Astrocyte of the cerebellum (primary cell): ENCODE measurements at places on chromosomes 1 and 21.
A peak's percentile ranks its signal among the peaks of the same experiment; 100 is the strongest.

- DNase-seq: no peak
Measured at GRCh38 chr1:21490774-21491487, 18.3 kb upstream of the ALPL start.

DNA sequence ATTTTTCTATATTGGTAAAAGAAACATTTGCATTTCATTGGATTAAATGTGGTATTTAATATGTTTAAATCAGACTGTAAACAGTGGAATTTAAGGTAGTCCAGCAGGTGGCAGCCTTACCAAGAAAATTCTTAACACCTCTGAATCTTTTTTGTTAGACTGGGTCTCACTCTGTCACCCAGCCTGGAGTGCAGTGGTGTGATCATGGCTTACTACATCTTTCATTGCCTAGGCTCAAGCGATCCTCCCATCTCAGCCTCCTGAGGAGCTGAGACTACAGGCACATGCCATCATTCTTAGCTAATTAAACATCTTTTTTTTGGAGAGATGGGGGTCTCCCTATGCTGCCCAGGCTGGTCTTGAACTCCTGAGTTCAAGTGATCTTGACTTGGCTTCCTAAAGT is 98.8 kb downstream of the RABGAP1L start:
- DNase-seq: peak; percentile 45

DNA sequence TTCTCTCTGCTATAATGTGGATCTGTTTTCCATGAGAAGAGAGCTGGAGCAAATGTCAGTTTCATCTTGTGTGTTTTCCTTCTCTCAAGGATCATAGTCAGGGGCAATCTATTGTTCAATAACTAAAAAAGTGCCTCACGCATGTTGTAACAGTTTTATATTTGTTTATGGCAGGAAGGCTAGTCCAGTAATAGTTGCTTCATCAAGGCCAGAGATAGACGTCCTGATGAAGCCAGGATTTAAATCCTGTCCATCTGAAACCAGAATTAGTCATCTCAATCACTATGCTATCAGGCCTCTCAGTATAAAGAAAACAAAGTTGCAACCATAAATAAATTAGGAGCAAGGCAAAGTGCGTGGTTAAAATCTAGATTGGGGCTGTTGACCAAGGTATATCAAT is 30.2 kb upstream of the DUSP10 start:
- no peak for DNase-seq

GRCh38 chr1:31483012-31483946 is 70.3 kb downstream of the SERINC2 start:
- peak; percentile 28 for DNase-seq

DNA sequence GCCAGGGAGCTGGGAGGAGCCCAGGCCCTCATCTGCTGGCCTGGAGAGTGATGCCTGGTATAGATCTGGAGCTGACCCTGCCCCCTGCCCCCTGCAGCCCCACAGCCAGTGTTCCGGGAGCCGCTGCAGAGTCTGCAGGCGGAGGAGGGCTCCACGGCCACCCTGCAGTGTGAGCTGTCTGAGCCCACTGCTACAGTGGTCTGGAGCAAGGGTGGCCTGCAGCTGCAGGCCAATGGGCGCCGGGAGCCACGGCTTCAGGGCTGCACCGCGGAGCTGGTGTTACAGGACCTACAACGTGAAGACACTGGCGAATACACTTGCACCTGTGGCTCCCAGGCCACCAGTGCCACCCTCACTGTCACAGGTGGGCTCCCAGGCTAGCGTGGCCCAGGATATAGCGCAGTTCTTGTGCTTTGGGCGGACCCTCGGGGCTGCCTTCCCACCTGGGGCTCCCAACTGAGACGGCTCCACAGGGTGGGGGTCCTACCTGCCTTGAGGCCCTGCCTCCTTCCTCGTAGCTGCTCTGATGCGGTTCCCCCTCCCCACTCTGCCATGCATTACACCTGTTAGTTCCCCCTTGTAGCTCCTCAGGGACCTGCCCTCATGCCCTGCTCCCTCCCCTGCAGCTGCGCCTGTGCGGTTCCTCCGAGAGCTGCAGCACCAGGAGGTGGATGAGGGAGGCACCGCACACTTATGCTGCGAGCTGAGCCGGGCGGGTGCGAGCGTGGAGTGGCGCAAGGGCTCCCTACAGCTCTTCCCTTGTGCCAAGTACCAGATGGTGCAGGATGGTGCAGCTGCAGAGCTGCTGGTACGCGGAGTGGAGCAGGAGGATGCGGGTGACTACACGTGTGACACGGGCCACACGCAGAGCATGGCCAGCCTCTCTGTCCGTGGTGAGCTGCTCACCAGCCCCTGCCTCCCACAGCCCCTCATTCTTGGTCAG is 98.7 kb downstream of the OBSCN start:
- no peak for DNase-seq

DNA sequence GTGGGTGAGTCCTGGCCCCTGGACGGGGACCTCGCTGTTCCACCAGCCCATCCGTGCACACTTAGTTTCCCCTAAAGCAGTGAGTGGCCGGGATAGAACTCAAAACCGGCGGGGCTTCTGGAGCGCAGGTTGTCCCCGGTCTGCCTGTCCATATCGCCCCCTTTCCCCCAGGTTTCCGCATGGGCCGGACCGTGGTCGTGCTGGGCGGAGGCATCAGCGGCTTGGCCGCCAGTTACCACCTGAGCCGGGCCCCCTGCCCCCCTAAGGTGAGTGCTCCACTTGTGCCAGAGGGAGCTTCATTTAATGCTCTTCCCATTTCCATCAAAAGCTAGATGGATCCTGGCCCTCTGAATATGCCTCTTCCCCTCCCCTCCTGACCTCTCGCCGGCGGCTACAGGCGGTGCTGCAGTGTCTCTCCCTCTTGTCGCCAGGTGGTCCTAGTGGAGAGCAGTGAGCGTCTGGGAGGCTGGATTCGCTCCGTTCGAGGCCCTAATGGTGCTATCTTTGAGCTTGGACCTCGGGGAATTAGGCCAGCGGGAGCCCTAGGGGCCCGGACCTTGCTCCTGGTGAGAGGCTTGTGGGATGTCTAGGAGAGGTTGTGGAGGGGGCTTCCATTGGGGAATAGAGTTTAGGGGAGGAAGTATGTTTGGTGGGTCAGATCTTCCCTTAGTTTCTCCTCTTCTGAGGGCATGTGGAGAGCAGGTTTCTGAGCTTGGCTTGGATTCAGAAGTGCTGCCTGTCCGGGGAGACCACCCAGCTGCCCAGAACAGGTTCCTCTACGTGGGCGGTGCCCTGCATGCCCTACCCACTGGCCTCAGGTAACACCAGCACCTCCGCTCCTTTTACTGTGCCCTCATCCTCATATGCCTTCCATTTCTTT is 683 bp downstream of the PPOX start:
- DNase-seq: no peak

DNA sequence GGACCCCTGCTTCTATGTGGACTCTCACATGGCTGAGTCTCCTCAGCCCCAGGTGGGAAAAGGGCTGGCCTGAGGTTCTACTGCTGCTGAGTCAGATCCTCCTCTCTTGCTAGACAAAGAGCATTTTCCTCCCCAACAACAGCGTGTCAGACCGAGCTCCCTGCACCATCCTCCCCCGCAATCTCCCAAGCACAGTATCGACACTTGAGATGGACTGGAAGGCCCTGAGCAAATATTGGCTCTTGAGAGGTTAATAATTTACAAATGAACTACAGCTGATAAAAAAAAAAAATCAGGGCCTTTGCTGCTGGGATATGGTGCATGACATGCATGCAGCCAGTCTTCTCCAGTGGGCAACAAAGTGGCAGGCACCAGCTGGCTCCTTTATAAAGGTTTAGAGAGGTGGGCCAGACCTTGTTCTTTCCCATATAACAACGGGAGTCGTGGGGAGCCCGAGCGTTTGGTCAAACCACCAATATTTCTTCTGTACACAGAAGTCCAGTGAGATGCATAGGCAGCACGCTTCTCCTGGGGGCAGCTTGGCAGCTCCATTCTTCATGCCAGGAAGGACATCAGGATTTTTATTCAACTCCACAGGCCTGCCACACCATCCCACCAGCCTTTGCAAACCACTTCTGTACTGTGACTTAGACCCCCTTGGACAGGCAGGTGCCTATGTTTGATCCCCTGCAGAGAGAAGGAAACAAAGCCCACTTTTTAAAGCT is 55.4 kb upstream of the CAMK1G start:
- no peak for DNase-seq

DNA sequence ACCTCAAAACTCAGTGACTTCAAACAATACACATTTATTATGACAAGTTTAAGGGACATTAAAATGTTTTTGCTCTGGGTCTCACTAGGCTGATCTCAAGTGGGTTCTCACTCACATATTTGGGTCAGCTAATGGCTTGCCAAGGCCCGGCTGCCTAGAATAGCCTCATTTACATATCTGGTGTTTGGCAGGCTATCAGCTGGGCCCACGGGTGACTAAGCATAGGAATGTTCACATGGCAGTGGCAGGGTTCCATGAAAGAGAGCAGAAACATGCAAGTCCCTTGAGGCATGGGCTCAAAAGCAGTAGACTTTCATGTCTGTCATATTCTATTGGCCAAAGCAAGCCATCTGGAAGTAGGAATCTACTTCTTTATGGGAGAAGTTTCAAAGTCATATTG is 492.6 kb downstream of the KCNT2 start:
- DNase-seq: peak; percentile 80

DNA sequence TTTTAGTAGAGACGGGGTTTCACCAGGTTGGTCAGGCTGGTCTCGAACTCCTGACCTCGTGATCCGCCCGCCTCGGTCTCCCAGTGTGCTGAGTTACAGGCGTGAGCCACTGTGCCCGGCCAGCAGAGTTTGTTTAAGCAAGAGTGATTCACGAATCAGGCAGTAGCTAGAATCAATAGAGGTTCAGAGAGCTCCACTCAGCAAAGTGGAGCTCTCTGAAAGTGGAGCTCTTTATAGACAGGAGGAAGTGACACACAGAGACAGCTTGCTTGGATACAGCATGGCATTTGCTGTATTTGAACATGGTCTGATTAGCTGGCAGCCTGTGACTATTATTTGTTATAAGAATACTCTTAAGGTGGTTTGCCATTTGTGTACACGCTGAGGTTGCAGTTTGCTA is 27.1 kb upstream of the CD34 start:
- no peak for DNase-seq

DNA sequence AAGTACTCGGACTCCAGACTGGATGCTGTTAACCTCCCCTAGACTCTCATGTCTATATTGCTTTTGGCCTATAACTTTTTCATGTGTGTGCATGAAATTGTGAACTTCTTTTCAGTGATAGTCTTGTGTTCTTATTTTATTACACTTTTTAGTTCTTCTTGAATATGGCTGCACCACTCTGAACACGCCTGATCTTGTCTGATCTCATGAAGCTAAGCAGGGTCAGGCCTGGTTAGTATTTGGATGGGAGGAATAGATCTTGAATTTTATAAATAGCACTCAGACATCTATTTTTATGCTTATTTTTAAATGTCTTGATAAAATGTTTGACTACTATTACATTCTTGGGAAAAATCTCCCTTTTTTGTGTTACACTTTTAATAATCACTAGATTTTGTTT is 22.4 kb downstream of the TCP10L start:
- DNase-seq: no peak

DNA sequence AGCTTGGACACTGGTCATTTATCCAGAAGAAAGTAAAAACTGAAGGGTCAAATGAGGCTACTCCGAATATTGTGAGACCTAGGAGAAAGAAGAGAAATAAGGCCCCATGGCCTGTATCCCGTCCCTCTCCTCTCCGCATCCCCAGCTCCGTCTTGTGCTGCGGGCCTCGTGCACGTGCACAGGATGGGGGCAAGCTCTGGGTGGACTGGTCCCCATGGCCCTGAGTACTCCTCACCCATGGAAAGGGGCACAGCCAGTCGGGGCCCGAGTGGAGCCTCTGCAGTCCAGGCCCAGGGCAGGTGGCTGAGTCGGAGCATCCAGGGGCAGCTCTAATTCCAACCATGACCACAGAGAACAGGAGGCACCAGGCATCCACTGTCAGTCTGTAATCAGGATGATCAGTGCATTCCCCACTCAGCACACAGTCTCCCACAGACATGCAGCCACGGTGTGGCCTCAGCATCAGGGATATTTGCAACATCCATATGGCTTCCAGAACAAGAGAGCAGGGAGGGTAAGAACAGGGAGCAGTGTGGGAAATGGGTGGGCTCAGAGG is 12.5 kb upstream of the OLIG1 start:
- DNase-seq: no peak

DNA sequence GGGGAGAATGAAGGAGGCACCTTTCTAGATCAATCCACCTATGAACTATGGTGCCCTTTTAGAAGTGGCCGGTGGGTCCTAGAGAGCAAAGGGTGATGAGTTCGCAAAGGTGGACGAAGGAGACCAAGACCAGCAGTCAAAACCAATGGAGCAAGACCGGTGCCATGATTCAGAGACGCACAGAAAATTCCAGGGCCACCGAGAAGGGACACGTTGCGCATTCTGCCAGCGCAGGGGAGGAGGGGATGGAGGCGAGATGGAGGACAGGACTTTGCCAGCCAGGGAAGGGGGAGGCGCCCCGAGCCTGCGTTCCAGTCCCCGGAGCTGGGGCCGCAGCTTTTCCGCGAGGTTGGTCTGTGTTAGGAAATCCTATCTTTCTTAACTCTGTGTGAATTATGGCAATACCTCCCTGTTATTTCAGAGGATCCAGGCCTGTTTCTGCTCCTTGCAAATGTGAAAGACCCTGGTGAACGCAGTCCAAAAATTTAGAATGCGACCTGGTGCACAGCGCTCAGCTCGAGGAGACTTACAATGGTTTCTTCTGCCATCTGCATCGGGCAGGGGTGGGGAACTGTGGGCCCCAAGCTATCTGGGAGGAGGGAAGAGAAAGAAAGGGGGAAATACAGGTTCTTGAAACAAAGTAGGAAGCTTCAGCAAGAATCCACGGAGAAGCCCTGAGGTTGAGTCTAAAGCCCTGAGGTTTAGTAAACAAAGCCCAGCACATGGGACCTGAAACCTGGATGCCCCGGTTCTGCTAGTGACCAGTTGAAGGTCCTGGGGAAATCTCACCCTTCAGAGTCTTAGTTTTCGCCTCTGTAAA is 129.4 kb downstream of the MRPS6 start:
- no peak for DNase-seq

GRCh38 chr1:22651941-22652856 is 837 bp upstream of the C1QB start:
- DNase-seq: no peak

DNA sequence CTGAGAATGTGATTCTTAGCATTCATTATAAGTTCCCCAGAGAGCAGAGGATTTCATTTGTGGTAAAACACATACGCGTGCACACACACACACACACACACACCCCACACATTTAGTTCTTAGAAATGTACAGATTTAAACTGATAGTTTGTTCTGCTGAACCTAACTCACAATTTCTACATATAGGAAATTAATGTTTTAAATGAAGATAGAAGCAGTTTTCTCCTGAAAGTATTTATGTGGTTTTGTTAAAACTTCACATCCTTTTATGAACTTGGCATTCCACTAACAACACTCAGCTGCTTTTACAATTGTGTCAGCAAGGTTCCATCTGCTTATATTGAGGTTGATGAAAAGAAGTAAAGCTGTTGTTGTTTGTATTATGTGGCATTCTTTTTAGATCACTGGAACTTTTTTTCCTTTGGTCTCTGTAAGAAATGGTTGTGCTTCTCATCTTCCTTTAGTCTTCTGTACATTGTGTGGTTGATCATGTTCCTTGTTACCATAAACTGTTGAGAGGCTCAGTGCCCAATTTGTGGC is 41.6 kb downstream of the AK4 start:
- DNase-seq: no peak
